ENCODE measurements at places on chromosomes 16 and 17.

DNA sequence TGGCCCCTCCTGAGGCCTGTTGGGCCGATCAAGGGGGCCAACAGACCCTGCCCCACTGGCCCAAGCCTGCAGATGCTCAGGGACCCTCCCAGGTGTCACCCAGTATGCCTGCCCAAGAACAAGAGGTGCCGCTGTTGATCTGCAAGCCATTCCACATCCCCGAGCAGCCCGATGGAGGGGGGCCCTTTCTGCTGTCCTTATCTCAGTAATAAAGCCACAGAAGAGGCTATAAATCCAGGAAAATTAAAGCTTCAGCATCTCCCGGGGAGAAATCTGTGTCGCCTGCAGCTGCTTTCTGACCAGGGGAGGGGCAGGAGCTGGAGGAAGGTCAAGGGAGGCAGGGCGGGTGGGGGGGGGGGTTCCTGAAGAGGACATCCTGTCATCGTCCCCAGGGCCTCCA is 11.7 kb upstream of the CACNA1H start:
- DNase-seq = no peak

- no peak for DNase-seq
Measured at GRCh38 chr16:81483970-81484595, 39.5 kb downstream of the CMIP start.

DNA sequence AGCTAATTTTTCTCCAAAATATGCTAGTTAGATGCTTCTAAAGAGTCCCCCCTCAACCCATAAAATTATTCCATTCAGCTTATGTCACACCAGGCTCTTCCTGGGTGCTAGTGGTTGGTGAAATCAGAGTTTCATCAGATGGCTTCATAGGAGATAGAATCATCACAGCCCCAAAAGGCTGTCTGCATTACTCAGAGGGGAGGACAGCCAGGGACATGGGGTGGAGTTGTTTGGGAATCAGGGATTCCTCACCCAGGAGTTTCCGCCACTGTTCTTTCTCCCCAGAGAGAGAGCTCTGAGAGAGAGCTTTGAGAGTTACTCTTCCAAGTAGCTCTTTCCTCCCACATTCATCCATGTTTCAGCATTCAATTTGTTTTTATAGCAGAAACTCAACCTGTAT is 288 bp upstream of the KRT34 start:
- no peak for DNase-seq

DNA sequence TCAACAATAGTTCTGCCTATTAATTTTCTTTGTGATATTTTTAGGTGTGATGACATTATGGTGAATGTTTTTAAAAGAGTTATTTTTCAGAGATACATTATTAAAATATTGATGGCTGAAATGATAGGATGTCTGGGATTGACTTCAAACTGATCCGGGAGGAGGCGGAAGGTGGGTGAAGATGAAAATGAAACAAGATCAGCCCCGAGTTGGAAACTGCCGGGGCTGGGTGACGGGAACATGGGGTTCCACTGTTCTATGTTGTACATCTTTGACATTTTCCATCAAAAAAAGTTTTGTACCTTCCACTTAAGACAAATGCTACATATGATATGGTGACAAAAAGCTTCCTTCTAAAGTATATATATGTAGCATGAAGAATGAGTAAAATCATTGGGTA is 336.9 kb downstream of the XYLT1 start:
- no peak for DNase-seq
